ENCODE measurements at places on chromosomes 2 and 18.

DNA sequence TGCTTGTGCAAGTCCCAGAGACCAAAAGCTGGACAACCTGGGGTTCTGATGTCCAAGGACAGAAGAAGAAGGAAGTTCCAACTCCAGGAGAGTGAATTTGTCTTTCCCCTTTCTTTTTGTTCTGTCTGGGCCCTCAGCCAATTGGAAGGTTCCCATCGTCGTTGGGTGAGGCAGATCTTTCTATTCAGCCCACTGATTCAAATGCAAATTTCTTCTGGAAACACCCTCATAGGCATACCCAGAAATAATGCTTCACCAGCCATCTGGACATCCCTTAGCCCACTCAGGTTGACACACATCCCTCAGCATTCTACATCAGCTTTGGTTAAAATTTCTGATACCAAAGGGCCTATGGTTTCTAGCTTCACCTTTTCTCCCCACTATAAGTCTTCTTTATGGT is 156.5 kb downstream of the SP3 start:
- no peak for DNase-seq

DNA sequence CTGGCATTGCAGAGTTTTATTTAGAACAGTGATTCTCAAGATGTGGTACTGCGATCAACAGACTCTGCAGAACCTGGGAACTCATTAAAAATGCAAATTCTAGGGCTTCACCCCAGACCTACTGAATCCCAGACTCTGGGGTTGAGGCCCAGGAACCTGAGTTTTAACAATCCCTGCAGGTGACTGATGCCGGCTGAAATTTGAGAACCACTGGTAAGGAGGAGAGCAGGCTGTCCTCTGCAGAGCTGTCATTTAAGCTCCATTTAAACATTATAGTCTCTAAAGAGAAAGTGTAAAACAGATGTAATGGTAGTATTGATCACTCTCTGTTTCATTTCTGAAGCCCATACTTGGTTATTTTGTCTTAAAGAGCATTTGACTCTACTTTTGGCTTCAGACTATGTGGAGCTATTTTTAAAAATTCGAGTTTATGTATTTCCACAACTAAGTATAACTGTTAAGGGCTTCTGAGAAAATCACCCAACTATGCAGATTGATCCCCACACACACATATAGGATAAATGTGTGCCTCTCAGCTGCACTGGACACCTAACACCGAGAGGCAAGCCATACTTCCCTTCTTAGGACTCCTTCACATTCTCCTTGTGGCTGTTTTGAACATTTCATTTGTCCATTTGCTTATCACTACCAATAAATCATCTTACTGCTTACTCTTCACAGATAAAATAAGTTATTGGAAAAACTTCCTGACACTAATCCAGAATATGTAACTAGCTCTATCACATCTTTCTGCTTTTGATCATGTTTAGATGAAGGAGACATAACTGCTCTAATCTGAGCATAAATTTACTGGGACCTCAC is 487.5 kb downstream of the DLGAP1 start:
- no peak for DNase-seq

DNA sequence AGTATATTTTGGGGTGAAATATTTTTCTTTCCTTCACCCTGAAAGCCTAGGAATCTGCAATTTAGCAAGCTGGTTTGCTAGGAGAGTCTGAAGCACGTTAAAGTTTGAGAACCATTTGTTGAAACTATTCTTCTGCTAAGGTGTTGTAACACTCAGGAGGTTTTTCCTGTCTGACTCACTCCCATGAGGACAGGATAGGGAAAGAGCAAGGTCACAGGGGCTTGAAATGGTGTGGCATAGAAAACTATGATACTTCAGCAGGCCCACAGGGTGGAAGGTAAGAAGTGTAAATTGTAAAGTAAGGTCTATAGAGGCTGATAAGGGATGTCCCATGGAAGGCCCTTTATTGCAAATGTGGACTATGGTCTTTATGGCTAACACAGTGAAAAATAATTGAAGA is 177.7 kb upstream of the ZC3H15 start:
- DNase-seq: no peak

DNA sequence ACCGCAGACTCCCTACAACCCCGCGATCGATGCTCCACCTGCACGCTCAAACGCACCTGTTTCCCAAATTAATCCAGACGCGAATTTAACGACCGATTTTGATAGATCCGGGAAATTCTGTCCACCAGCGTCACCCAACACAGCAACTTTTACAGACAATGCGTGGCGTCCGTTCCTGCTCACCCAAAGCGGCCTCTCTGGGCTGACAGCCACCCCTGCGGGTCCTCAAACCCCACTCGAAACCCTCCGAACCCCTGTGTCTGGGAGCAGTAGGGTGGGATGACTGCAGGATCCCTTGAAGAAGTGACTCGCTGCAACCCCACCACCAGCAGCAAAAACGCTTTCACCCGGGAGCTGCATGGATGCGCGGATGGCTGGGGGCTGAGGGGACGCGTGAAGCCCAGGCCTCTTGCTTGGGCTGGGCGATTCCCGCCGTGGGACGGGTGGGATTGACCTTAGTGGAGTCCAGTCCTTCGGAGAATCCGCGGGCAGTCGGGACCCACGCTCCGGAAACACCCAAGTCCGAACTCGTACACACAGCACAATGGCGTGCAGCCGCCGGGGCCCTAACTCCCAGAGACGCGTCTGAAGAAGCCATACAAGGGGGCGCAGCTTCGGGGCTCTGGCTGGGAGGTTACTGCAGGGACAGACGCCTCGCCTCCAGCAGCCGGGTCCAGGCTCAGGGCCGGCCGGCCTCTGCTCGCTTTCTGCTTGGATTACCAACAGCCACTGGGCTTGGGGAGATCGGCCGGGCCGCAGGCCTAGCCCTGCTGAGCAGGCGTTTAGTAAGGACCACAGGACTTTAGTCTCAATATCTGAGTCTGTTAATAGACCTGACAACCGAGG is 31.1 kb upstream of the ATP6V1B1 start:
- no peak for DNase-seq

DNA sequence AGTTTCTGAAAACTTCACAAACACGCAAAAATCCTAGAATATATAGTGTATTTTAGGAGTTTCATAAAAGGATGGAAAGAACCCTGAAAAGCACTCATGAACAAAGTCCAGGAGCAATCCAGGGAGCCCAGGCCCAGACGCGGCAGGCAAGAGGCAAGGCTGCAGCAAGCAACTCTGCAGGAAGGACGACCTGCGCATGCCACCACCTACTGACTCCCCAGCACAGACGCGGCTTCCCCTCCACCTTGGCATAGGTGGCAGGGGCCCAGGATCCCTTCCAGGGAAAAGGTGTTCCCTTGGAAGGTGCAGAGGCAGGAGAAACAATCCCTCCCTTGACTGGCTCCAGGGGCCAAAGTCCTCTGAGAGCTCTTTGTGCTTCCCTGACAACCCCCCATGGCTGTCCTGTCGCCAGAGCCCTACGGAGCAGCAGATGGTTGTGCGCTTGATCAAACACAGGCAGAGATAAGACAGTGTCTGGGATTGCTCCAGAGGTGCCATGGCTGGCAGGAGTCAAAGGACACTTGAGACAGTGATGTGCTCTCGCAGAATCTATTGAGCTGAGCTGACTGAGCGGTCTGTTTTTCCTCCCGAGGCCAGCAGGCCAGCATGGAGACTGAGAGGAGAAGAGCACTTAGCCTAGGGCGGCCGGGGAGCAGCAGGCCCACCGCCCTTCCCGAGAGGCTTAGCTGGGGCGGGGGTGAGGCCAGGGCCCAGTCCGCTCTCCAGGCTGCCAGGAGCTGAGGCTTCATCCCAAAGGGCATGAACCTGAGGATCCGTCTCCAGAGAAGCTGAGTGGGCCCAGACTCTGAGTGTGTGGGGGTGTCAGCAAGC is 10.8 kb upstream of the AMER3 start:
- no peak for DNase-seq

GRCh38 chr18:46566111-46566510 is 90.9 kb downstream of the LOXHD1 start:
- no peak for DNase-seq

DNA sequence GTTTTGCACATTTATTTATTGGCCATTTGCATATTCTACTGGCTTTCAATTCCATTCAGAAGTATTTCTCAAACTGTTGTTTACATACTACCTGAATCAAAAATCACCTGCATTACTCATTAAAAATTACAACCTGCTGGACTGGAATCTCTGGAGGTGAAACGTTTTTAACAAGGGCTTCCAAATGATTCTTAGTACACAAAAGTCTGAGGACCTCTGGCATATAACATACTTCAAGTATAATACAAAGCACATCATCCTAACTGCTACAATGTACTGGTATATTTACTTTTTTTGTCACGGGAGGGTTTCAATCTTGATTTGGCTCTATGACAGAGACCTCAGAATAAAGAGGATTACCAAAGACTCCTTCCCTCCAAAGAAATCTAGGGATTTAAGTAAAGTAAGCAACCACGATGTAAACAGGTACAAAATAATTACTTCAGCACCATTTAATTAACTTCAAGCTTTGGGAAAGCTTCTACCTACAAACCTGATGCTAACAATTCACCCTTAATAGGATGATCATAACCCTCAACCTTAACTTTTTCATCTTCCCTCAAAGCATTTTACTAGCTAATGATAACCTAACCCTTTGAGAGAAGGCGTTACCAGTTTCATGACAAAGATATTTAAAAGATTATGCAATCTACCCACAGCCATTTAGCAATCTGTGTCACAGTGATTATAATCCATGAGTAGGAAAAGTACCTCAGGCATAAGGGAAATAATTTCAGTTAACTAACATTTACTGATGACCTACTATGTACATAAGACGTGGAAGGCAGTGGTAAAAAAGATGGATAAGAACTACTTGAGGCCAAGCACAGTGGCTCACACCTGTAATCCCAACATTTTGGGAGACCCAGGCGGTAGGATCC is 24.7 kb downstream of the ATAD2B start:
- no peak for DNase-seq

- no peak for DNase-seq
Observed at GRCh38 chr2:71742953-71743601, 289.7 kb downstream of the DYSF start.

DNA sequence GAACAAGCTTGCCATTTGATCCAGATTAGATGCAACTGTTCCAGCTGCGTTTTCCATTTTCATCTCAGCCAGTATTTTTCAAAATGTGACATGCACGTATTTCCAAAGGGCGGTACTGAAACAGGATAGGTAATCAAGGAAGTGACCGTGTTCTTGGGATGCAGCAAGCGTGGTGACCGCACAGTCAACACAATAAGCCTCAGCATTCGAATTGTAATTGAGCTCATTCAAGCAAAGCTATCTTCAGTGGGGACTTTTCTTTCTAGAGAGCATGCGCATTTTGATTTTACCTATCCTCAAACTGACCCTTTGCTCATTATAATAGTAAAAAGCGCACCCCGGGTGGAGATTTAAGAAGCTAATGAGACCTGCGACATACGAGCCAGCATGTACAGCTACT is 3.4 kb upstream of the ALPP start:
- no peak for DNase-seq

GRCh38 chr2:173402405-173402974 is 47.8 kb downstream of the CDCA7 start:
- DNase-seq: peak; percentile 57

DNA sequence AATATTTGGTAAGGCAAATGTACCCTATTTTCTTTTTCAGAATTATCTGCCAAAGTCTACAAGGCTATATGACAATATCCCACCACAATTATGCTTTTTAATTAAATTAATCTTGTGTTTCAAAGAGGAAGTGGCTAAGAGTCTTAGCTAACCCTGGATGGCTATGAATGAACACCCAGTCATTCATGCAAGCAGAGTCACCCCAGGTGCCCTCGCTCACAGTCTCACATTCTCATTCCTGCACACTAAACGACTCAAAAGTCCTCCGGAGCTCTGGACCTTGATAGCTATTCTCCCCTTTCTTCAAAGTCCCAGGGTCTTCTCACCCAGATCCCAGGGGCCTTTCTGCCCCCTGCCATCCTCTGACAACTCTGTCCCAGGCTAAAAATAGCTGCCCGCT is 42.1 kb upstream of the MRPL19 start:
- DNase-seq: no peak

DNA sequence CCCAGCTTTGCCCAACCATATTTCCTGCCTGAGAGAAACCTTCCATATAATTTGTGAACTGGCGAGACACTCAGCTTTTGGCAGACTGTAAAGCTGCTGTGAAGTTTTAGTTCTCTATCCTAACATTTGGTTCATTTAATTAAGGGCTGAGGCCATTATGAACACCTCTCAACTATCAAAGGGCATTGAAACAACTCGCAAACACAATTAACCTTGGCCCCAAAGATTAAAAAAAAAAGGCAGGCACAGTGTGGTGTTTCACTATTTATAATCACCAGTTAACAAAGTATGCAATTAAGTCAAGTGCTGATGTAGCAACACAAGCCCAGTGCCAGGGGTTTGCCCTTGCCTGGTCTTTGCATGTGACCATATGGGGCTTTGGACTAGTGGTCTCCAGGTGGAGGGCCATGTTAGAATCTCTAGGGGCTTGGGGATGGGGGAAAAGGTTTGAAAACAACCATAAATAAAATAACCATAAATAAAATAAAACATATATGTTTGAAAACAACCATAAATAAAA is 297.6 kb upstream of the SKOR2 start:
- DNase-seq: no peak

DNA sequence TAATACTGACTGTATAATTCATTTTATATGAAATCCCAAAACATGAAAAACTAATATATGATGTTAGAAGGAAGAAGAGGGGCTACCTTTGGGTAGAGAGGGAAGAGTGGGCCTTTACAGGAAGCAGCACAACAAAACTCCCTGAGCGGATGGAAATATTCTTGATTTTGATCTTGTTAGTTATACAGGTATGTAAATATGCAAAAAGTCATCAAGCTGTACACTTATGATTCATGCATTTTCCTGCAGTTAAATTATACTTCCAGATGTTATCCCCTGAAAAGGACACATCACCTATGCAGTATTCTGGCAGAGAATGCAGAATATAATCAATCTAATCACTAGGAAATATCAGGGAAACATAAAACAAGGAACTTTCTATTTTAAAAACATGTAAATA is 249.4 kb upstream of the MGAT5 start:
- no peak for DNase-seq

- DNase-seq: no peak
Observed at GRCh38 chr2:221753401-221753800, 181.3 kb upstream of the EPHA4 start.

- DNase-seq: no peak
Observed at GRCh38 chr18:59660786-59661743, 36.2 kb downstream of the CCBE1 start.

DNA sequence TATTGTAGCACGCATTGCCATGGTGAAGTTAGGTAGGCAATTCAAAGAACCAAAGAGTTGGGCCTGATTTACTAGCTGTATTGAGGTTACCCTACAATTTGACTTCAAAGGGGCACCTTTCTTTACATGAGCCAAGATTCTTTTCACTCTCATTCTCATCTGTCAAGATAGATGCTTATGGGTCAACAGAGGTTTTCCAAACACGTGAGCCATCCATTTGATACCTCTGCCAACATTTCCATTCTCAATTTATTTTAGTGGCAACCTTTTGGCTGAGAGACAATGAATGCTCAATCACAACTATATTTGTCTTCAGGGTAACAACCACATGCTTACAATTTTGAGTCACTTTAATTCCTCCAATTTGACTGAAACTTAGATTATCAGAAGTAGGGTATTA is 370.6 kb upstream of the CDH20 start:
- no peak for DNase-seq

All from GM18507 (cell line).